ENCODE measurements at places on chromosomes 5 and 9.

GRCh38 chr9:26266146-26266793, 588.0 kb upstream of the TUSC1 start:
- no peak for DNase-seq

- no peak for DNase-seq
Observed at GRCh38 chr9:120387257-120388002, 192.5 kb downstream of the CDK5RAP2 start.

- DNase-seq, result peak; percentile 46
Observed at GRCh38 chr9:124794902-124795491, 18.1 kb downstream of the OLFML2A start.

- DNase-seq, result no peak
Observed at GRCh38 chr9:84294241-84294950, 46.2 kb downstream of the SLC28A3 start.

- DNase-seq, result no peak
Observed at GRCh38 chr5:132556153-132556762, 519 bp upstream of the RAD50 start.

DNA sequence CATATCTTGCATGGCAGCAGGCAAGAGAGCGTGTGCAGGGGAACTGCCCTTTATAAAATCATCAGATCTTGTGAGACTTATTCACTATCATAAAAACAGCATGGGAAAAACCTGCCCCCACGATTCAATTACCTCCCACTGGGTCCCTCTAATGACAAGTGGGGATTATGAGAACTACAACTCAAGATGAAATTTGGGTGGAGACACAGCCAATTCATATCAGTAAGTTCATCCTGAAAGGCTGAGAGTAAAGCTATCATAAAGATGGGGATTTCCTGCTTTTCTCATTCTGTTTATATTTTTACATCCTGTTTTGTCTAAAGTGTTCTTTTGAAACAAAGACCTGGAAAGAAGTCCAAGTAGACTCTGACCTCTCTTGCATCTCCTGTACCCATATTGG, 28.9 kb upstream of the IL33 start:
- DNase-seq, result no peak

- no peak for DNase-seq
Observed at GRCh38 chr5:32264957-32265572, 47.7 kb downstream of the MTMR12 start.

GRCh38 chr9:98978231-98978681, 34.5 kb downstream of the COL15A1 start:
- peak; percentile 16 for DNase-seq

- no peak for DNase-seq
Observed at GRCh38 chr5:80125962-80126480, 90.9 kb downstream of the THBS4 start.

All from body of pancreas (tissue), 4 donors.